ENCODE measurements at places on chromosomes 12 and 14.

DNA sequence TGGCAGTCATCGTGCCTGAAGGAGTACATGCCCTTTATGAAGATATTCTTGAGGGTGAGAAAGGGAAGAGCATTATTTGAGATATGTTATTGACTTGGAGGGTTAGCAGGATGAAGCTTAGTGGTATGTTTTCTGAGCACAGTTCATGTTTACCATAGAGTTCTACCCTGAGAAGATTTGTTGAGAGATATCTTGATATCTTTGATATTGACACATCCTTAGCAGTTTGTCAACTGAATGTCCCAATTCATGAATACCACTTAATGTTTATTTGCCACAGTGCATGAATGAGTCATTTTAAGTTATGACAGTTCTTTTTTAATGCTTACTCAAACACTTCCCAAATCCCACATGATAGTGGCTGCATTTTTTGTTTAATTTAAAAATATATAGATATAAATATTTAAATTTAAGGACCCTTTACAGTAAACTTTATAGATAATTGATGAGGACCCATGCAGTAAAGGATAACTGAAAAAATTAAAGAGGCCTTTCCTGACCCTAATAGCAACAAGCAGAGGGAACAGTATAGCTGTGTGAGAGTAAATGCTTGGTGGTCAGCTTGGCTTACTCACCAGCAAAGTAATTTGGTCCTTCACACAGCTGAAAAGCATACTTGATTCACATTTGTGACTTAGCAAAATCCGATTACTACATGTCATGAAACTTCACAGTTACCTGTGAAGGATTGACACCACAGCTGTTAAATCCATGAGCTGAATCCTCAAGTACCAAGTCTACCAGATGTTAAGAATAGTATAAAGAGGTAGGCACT is 25.8 kb downstream of the SLC39A9 start:
- no peak for DNase-seq

GRCh38 chr14:72173038-72173720 is 240.9 kb downstream of the RGS6 start:
- DNase-seq: no peak

DNA sequence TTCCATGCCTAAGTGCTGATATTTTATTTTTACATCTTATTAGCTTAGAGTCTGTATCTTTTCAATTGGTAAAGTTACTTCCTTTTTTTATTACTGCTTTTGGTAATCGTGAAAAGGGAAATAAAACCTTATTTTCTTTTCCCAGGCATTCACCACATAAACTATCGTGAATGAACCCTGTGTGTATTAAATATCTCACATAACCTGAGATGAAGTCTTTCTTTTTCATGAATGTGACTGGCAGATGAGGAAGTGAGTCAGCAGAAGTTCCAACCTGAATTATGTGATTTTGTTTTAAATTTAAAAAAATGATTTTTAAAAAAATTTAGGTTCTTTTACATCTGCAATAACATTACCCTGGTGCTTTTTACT is 26.0 kb downstream of the MYBPC1 start:
- DNase-seq: no peak

GRCh38 chr12:64800640-64801039 is 23.8 kb upstream of the TBC1D30 start:
- DNase-seq: no peak

DNA sequence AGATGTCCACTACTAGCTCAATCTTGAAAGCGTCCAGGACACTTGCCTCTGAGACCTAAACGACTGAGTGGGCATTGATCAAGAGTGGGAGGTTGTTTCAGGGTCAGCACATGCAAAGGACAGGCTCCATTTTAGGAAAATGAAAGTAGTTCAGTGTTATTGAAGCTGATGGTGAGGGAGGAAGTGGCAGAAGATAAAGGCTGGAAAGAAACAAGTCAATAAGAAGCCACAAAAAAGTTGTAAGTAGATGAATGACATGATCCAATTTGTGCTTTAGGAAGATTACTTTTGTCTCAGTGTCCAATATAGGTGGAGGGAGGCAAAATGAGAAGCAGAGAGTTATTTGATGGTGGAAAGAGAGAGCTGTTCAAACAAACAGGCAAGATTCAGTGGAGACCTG is 22.0 kb downstream of the GPR65 start:
- no peak for DNase-seq

DNA sequence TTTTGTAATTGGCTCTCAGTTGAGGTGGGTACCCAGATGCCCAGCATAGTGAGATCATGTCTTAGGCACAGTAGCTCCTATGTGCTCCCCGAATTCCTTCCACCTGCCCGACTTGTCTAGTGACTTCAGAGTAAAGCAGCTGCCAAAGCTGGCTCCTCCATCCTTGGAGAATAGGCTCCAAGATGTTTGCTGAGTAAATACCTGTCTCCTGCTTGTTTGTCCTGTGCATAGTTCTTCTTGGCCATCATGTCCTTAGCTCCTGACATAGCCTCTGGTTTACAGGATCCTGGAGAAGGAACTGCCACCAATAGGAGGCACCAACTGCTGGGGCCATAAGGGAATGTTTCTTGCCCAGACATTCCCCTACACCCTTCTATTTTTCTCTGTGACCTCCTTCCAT is 52.6 kb upstream of the CISTR start:
- DNase-seq: no peak

- no peak for DNase-seq
These were observed 4.5 kb upstream of the GPR162 start for GRCh38 chr12:6817098-6817497.

DNA sequence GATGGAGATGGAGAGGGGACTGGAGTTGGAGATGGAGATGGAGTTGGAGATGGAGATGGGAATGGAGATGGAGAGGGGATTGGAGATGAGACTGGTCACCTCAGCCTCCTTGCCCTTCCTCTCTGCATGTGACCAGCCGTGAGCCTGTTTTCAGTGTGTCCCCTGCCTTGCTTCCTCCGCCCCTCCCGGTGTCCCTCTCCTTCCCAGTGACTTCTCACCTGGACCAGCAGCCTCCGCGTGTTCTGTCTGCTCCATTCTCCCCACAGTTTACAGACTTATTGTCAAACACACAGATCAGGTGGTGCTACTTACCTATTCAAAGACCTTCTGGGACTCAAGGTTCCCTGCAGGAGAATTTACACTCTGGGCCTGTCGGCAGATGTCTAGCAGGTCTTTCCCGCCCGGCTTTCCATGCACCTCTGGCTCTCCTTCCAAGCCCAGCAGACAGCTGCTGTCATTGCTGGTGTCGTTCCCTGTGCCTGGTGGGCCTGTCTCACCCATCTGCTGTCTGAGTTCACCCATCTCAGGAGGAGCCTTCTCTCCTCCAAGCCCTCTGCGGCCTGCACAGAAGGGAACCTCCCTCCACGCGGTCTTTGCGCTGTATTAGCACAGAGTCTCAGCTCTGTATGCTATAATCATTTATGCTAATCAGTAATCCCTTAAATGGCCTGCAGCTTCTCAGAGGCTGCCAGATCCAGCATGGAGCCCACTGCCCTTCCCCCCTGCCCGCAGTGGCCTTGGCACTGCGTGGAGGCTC is 62.1 kb downstream of the ADGRD1 start:
- DNase-seq: no peak

DNA sequence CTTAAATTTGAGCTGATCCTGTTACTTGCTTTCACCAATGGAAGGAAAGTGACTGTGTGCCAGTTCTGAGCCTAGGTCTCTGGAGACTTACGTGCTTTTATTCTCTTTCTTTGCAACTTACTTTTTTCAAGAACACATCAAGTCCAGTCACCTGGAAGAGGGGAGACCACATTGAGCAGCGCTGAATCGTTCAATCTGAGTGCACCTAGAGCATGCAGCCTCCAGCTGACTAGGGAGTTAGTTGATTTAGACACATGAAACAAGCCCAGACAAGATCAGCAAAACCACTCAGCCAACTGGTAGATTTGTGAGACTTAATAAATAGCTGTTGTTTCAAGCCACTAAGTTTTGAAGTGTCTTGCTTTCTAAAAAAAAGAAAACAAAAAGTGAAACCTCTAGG is 1014.8 kb upstream of the FBXO33 start:
- DNase-seq: peak; percentile 73

- no peak for DNase-seq
These were observed 111.9 kb downstream of the PAX9 start for GRCh38 chr14:36773558-36773957.

- no peak for DNase-seq
These were observed 21.3 kb downstream of the MYBPC1 start for GRCh38 chr12:101616027-101616494.
